ENCODE measurements at places on chromosomes 11 and 22.

DNA sequence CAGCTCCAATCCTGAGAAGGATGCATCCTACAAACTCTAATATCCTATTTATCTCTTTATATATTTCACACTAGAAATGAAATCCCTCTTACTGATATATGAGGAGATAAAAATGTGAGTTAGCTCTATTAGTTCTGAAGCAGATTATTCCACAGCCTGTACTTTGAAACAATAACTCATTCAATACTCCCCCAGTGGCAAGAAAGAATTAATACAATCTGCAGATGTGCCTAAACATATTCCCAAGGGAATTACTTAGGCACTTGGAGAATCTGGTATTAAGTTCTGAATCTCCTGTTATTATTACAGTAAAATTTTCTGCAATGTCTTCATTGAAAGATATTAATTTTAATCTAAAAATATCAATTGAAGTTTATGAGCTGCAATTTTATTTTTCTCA, 59.4 kb downstream of the DDI1 start:
- DNase-seq = no peak

GRCh38 chr11:69632900-69633299, 8.1 kb upstream of the CCND1 start:
- DNase-seq = no peak

DNA sequence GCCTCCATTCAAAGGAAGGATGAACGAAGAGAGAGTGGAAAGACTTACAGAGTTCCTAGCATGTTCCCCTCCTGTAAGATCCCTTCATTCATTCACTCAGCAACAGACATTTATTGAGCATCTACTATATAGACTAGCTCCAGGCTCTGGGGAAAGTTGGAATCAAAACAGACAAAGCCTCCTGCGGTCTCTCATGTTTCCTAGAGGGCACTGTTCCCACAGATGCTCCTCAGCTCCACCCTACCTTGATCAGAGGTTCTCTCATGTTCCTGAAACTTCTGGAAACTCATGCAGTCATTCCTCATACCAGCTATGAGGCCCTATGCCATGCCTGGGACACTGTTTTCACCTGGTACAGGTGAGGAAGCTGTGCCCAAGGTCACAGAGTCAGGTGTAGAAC, 11.1 kb downstream of the ALX4 start:
- DNase-seq = no peak

GRCh38 chr11:778976-779954, 2.0 kb upstream of the GATD1 start:
- DNase-seq = peak; percentile 11

- DNase-seq = no peak
Observed at GRCh38 chr11:45229401-45230020, 56.6 kb downstream of the SYT13 start.

DNA sequence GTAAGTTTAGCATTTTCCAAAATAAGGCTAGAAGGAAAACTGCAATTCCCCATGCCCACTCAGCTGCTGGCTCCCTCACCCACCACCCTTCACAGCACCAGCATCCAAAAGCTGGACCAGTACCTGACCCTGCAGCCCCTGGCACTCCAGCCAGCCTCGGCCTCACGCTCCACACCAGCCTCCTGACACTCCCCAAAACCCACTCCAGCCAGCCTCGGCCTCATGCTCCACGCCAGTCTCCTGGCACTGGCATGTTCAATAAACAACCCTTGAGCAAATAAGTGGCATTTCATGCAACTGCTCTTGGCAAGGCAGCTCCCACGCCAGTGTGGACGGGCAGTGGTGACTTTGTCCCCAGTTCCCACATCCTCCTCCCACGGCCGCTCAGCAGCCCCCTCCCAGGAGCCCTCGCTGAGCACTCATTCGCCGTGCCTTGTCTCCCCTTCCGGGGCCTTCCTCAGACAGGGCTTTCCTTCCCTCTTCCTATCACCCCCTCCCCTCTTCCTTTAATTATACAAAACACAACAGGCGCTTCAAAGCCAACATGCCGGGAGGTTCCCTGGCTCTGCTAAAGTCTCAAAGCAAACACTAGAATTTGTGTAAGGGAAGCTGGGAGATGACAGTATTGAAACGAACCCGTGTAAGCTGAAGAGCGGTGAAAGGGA, 6.8 kb downstream of the TOLLIP start:
- DNase-seq = no peak

DNA sequence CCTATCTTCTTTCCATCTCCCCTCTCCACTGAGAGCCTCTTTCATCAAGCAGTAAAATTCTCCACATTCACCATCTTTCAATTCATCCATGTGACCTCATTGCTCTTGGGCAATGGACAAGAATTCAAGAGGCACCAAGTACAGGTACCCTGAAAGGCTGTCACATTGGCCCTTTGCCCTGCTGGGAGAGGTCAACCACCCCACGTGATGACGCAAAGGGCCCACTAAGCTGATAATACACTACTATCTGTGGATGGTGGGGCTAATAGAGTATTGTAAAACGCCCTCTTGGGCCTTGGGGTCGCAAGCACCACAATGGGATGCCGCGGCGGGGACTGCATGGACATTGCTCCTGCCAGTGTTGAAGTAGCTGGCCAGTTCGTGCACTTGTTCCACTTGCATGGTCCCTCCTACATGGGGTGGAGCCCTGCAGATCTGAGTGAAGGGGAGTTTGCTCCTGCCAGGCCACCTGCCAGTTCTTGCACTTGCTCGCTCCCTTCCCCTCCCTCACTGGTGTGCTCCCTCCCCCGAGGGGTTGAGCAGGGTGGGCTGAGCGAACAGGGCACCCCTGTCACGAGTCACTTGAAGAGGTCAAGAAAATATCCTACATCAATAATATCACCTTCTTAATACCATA, 1578.8 kb upstream of the RAG2 start:
- no peak for DNase-seq

All from WTC11 (cell line).